IPS DF 6.9 (cell line): ENCODE measurements at places on chromosomes 3 and 15.

DNA sequence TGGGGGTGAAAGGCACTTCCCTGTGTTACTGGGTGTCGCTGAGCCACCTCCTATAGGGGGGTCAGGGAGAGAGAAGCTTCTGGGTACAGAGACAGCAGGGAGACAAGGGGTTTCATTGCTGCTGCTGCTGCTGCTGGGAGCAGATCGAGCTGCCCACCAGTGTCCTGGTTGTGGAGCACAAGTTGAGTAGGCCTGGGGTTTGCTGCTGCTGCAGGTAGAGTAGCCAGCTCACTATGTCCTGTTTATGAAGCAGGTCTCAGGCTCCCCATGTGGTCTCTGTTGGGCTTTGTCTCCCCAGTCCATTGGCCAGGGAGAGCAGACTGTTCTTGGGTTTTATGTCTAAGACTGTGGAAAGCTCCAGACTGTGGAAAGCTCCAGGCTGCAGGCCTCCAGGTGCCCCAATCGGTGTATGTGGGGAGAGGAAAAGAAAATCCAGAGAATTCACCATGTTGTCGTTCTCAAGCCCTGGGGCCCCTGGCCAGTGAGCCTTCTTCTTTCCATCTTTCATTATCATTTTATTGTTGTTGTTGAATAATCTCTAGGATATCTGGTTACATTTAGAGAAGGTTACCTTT is 157.8 kb downstream of the ADAMTS17 start:
- H3K4me3 ChIP-seq, result no peak overlapping the region
- H3K36me3 ChIP-seq, result no peaks in the 10 kb centered on the region
- no peaks in the 10 kb centered on the region for H3K4me1 ChIP-seq
- H3K27me3 ChIP-seq, result no peaks in the 10 kb centered on the region
- no peak overlapping the region for H3K27ac ChIP-seq
- no peak for DNase-seq

- no peak overlapping the region for H3K27ac ChIP-seq
- no peak for DNase-seq
- H3K27me3 ChIP-seq, result no peaks in the 10 kb centered on the region
- H3K4me1 ChIP-seq, result no peaks in the 10 kb centered on the region
These were observed 6.0 kb upstream of the GRAMD1C start for GRCh38 chr3:113832477-113833164.

- H3K4me1 ChIP-seq, result no peaks in the 10 kb centered on the region
- H3K36me3 ChIP-seq, result no peaks in the 10 kb centered on the region; the same call in 1 of the 2 replicates
- H3K4me3 ChIP-seq, result no peak overlapping the region
- no peaks in the 10 kb centered on the region for H3K27me3 ChIP-seq
- H3K27ac ChIP-seq, result no peak overlapping the region
These were observed 21.4 kb downstream of the RAD54L2 start for GRCh38 chr3:51559961-51560360.

- DNase-seq, result no peak
- H3K36me3 ChIP-seq, result no peaks in the 10 kb centered on the region
- no peak overlapping the region for H3K27ac ChIP-seq
- no peaks in the 10 kb centered on the region for H3K4me1 ChIP-seq
These were observed 26.9 kb downstream of the PHC3 start for GRCh38 chr3:170154569-170155143.

- no peaks in the 10 kb centered on the region for H3K4me1 ChIP-seq
- no peaks in the 10 kb centered on the region for H3K27me3 ChIP-seq
- no peak overlapping the region for H3K27ac ChIP-seq
- DNase-seq, result no peak
- no peak overlapping the region for H3K4me3 ChIP-seq
These were observed 21.0 kb downstream of the SLCO2A1 start for GRCh38 chr3:134008630-134009156.

DNA sequence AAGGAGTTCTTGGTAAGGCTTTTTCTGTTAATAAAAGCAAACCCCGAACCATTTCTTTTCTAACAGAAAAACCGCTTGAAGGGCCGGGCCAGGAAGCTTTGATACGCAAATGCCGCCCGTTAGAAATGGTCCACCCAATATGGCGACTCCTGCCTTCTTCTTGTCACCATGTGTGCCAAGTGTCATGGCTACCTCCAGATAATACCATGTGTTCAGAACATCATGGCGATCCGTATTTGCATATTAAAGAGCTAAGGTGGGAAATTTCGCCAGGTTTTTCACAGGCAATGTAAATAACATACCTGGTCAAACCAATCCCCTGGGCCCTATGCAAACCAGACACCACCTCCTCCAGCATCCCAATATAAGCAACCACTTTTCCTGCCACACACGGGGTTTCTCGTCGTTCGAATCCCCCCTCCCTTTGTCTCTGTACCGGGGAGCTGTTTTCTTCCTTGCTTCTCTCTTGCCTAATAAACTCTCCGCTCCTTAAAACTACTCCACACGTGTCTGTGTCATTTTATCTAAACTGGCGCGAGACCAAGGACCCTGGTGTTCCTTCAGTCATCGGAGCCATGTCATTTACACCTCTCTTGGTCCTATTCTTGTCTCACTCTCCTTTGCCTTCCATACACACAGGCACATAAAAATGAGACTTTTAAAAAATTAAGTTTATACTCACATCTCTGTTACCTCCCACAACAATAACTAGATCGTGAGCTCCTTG is 34.5 kb downstream of the NCEH1 start:
- no peak overlapping the region for H3K4me3 ChIP-seq
- DNase-seq, result no peak
- no peak overlapping the region for H3K27ac ChIP-seq
- H3K36me3 ChIP-seq, result no peaks in the 10 kb centered on the region

DNA sequence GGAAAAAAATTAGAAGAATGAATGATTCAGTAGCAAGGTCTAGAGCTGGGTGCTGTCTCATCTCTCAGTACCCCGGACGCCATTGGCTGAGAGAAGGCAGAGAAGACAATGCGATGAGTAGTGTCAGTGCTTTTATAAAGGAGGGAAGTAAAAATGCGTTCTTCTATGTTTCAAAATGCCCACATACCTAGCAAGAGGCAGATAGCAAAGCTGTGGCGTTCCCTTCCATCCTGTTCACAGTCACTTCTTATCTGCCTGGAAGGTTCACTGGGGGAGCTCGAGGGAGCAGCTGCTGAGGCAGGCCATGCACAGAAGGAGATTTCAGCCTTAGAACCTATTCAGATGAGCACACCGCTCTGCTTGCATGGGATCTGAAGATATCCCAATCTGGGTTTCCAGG is 234.0 kb downstream of the RPLP1 start:
- no peaks in the 10 kb centered on the region for H3K36me3 ChIP-seq
- no peaks in the 10 kb centered on the region for H3K4me1 ChIP-seq
- no peaks in the 10 kb centered on the region for H3K27me3 ChIP-seq
- H3K4me3 ChIP-seq, result no peak overlapping the region

- H3K4me1 ChIP-seq, result no peaks in the 10 kb centered on the region
- H3K27ac ChIP-seq, result no peak overlapping the region
- H3K4me3 ChIP-seq, result no peak overlapping the region
- DNase-seq, result no peak
These were observed 7.6 kb downstream of the NEIL1 start for GRCh38 chr15:75354454-75354853.

- H3K27ac ChIP-seq, result no peak overlapping the region
- peaks cover 2% of the 10 kb centered on the region; the same call in 1 of the 2 replicates for H3K4me1 ChIP-seq
- peak overlapping the region; percentile 43; the same call in 1 of the 2 replicates for H3K4me3 ChIP-seq
- no peaks in the 10 kb centered on the region; the same call in 1 of the 2 replicates for H3K36me3 ChIP-seq
These were observed 159.0 kb upstream of the CHRNA7 start for GRCh38 chr15:31871166-31871886.
